Uterus (tissue), 4 donors: ENCODE measurements at places on chromosomes 12 and 14. TPM values are rescaled to one million over a fixed set of nuclear protein-coding genes. Genes with fewer than 3 reads are reported as not detected.

DNA sequence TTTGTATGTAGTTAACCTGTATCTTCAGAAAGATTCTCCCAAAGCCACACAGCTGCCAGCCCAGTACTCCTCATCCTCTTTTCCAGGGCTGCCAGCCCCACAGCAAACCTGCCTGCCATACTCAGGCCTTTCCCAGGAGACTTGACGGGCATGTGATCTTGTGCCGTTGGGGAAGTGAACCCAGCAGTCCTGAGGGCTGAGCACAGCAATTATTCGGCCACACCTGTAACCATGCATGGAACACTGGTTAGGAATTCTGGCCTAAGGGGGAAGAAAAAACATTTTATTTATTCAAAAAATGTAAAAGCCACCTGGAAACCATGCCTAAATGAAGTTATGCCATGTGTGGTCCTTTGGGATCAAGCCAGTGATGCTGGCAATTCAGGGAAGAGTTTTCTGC, 145.3 kb downstream of the GRIN2B start:
- no peaks in the 10 kb centered on the region for H3K36me3 ChIP-seq
- DNase-seq = no peak
- H3K4me1 ChIP-seq = no peaks in the 10 kb centered on the region
- no peak overlapping the region for H3K27ac ChIP-seq
- no peaks in the 10 kb centered on the region for H3K27me3 ChIP-seq

DNA sequence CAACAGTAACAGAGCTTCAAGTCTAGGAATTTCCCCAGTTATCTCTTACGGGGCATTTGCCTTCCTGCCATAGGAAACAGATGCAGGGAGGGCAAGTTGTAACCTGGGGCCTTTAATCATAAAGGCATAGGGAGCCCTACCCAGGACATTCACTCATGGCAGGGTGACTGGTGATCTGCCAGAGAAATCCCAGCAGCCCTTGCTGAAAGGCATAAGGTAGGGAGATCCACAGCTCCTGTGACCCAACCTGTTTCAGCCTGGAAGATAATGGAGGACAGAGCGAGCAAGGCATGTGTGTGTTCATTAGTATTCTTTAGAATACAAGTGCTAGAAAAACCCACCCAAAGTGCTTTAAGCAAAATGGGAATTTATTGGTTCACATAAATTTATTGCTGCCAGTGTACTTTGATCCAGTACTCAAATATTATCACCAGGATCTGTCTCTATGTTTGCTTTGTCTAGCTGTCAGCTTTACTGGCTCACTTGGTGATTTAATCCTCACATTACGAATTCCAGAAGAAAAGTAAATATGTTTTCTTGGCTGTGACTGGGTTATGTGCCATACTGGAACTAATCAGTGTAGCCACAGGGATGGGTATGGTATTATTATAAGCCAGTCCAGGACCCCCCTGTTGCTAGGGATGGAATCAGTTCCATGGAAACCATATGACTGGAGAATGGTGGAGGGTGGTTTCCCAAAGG, 21.1 kb upstream of the AKAP6 start:
- no peak for DNase-seq
- H3K4me3 ChIP-seq = no peak overlapping the region
- H3K36me3 ChIP-seq = no peaks in the 10 kb centered on the region
- H3K27me3 ChIP-seq = no peaks in the 10 kb centered on the region

DNA sequence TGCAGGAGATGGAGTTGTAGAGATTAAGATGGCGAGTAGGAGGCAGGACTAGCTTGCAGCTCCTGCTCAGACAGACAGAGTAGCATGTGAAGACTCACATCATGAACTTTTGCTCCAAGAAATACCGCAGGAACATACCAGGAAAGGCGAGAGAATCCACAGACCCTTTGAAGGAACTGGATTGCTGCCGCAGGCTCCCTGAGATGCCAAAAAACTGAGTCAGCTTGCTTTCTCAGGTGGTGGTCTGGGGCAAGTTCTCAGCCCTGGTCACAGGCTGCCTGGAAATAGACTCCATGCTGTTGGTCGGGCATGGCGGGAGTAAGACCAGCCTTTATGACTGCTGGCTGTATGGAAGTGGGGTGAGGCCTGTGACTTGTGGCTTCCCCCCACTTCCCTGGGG, 163.6 kb upstream of the NAV3 start:
- no peak overlapping the region for H3K4me3 ChIP-seq
- H3K27ac ChIP-seq = no peak overlapping the region
- no peaks in the 10 kb centered on the region for H3K36me3 ChIP-seq
- DNase-seq = no peak
- no peaks in the 10 kb centered on the region for H3K27me3 ChIP-seq
- H3K4me1 ChIP-seq = no peaks in the 10 kb centered on the region

CCDC198 gene
- total RNA-seq = 2.8 TPM

GRCh38 chr14:50718949-50719348, 50.8 kb upstream of the SAV1 start:
- no peaks in the 10 kb centered on the region for H3K36me3 ChIP-seq
- no peak overlapping the region for H3K4me3 ChIP-seq
- H3K4me1 ChIP-seq = no peaks in the 10 kb centered on the region
- H3K27me3 ChIP-seq = no peaks in the 10 kb centered on the region

- no peaks in the 10 kb centered on the region for H3K36me3 ChIP-seq
- DNase-seq = no peak
- no peaks in the 10 kb centered on the region for H3K27me3 ChIP-seq
- peaks cover 4% of the 10 kb centered on the region for H3K4me1 ChIP-seq
- no peak overlapping the region for H3K27ac ChIP-seq
Measured at GRCh38 chr12:103772367-103773108, 68.5 kb downstream of the NT5DC3 start.

DNA sequence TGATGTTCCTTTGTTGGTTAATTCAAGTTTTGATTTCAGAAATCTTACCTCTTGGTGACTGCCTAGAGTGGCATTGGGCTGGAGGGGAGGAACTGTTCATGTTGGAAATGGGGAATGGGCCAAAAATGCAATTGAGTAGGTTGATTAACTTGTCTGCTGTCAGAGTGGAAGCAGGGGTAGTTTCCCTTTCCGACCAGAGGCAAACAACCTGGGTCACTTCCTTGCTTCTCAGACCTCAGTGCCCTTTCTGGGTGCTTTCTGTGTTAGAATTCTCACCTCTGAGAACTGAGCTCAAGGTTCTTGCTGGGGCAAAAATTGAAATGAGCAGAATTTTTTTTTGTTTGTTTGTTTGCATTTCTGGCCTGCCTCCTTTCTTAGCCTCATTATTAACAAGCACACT, 2.3 kb upstream of the M6PR start:
- H3K27me3 ChIP-seq = no peaks in the 10 kb centered on the region
- no peaks in the 10 kb centered on the region for H3K36me3 ChIP-seq
- no peak overlapping the region for H3K27ac ChIP-seq

NDRG2 gene
- total RNA-seq = 111 TPM

MUCL1 gene
- total RNA-seq = not detected

GRCh38 chr12:59654061-59654460, 58.2 kb downstream of the SLC16A7 start:
- no peaks in the 10 kb centered on the region for H3K4me1 ChIP-seq
- H3K27me3 ChIP-seq = no peaks in the 10 kb centered on the region

GRCh38 chr12:17035372-17035771, 429.4 kb upstream of the LMO3 start:
- no peak overlapping the region for H3K4me3 ChIP-seq
- H3K4me1 ChIP-seq = no peaks in the 10 kb centered on the region
- DNase-seq = no peak
- H3K27me3 ChIP-seq = no peaks in the 10 kb centered on the region
- no peak overlapping the region for H3K27ac ChIP-seq

DNA sequence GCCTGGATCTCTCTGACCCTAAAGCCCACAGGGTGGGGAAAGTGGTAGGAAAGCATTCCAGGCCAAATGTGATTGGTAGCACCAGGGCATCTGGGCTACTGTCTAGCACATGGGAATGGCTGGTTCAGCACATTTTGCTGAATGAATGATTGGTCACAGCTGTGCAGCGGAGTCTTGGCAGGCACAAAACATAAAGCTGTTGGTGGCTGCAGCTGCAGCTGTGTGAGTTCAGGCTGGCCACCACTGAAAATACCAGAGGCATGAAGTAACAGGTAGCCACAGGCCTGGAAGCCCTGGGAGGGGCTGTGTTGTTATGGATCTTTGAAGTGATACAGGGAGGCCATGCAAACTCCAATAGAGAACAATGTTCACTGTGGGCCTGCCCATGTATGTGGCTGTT, 72.7 kb downstream of the MYRFL start:
- no peak overlapping the region for H3K27ac ChIP-seq
- H3K36me3 ChIP-seq = no peaks in the 10 kb centered on the region
- H3K4me3 ChIP-seq = no peak overlapping the region
- H3K27me3 ChIP-seq = no peaks in the 10 kb centered on the region
- DNase-seq = no peak

B3GNT4 gene
- 0.14 TPM for total RNA-seq

VEZT gene
- 172 TPM for total RNA-seq

BATF gene
- total RNA-seq = 6.4 TPM

MAP3K9 gene
- 2.8 TPM for total RNA-seq

DNA sequence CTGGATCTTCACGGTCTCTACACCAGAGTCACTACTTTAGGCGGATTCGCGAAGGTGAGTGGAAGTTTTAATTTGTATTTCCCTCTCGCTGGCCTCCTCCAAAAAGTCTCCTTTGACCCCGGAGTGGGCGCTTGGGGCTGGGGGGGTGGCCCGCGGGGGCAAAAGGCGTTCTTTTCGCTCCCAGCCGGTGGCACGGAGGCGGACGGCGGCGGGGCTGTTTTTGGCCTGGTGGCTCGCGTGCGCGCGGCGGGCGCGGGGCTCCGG, 510 bp downstream of the ARID2 start:
- no peaks in the 10 kb centered on the region for H3K4me1 ChIP-seq
- no peaks in the 10 kb centered on the region for H3K27me3 ChIP-seq
- peak overlapping the region; percentile 83 for H3K4me3 ChIP-seq
- H3K36me3 ChIP-seq = no peaks in the 10 kb centered on the region
- H3K27ac ChIP-seq = peak overlapping the region; percentile 100
